ENCODE measurements at places on chromosomes 16 and 17.
A peak's percentile ranks its signal among the peaks of the same experiment; 100 is the strongest.

DNA sequence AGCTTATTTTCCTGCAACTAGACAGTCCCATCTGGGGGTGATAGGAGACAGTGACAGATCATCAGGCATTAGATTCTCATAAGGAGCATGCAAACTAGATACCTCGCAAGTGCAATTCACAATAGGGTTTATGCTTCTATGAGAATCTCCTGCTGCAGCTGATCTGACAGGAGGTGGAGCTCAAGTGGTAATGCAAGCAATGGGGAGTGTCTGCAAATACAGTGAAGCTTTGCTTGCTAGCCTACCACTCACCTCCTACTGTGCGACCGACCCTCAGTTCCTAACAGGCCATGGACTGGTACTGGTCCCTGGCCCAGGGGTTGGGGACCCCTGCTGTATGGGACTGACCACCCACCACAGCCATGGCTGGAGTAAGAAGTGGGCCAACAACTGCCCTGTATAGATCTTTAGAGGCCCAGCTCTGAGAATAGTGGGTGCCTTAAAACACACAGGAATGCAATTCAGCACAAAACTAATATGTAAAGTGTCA, 26.0 kb upstream of the IRX3 start:
- DNase-seq: no peak

DNA sequence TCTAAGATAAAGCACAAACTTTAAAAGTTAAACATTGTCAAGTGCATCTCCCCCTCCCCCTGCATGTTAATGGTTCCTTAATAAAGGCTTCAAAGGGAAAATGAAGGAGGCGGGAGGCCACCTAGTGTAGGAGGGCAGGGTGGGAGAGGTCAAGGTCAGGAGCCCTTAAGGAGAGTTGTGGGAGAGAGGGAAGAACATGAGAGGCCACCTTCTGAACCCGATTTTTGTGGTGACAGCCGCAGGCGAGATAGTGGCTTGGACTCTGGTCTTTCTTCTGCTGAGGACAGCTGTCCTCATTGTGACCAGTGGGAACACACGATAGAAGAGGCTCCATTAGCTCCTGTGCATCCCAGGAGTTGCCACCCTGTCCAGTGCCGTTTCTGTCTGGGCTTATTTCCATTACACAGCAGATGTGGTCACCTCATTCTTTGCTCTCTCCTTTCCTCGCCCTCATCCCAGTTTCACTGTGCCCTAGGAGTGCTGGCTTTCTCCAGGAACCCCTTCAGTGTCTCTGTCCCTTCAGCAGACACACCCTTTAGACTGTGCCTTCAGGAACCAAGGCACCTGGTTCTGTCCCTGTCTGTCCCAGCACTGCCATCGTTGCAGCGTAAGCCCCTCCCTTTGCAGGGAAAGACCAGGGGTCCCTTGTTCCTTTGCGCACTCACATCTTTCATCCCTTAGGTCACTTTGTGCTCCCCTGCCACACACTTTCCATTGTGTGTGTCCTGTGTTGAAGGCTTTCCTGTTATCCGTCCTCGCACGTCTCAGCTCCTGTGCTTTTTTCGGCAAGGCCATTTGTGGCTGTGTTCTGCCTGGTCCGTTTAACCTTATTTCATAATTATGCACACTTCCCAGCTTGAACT, 7.5 kb downstream of the SEC14L1 start:
- no peak for DNase-seq

GRCh38 chr16:80788027-80788426, 16.4 kb downstream of the CDYL2 start:
- DNase-seq: no peak

DNA sequence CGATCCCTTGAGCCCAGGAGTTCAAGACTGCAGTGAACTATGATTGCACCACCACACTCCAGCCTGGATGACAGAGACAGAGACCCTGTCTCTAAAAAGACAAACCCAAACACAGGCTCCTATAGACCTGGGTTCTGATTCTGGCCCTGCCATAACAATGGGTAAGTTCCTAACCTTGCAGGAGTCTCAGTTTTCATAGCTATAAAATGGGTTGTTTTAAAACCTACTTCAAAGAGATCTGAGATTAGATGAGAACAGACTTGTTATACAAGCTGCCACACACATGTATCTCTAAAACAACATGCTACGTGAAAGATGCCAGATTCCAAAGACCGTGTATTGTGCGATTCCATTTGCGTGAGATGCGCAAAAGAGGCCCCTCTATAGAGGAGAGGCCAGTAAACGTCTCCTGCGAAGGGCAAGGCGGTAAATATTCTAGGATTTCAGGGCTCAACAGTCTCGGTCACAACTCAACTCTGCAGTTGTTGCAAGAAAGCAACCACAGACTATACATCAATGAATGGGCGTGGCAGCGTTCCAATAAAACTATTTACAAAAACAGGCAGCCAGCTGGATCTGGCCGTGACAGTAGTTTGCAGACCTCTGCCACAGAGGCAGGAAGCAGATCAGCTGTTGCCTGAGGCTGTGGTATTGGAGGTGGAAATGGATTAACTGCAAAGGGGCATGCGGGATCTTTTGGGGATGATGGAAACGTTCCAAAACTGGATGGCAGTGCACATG, 5.9 kb downstream of the CORO7 start:
- peak; percentile 9 for DNase-seq

- DNase-seq: no peak
Observed at GRCh38 chr17:76251478-76252039, 11.3 kb upstream of the RNF157 start.

DNA sequence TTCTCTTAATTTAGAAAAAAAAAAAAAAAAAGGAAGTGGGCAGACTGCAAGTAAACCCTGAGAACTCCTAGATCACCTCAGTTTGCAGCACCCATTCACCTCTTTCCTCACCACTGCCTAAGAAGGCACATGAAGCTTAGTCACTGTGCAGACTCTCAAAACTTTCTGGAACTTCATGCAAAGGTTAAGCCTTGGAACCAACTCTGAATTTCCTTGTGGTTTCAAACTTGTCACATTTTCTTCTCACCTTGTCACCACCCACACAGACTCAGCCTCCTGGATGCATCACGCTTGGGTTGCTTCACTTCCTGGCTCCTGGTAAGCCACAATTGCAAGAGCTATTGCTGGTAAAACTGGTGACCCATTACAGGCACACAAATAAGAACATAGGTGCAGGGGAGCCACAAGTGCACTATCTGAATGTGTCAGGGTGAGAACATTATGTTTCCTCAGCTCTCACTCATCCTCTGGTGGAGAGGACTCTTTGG, 15.0 kb upstream of the CPD start:
- no peak for DNase-seq

GRCh38 chr16:1863681-1864460, 8.1 kb downstream of the MEIOB start:
- DNase-seq: no peak

- DNase-seq: no peak
Observed at GRCh38 chr17:77323413-77324171, 182.8 kb downstream of the SEC14L1 start.

- DNase-seq: peak; percentile 0
Observed at GRCh38 chr16:50297301-50298074, 31.1 kb downstream of the ADCY7 start.

DNA sequence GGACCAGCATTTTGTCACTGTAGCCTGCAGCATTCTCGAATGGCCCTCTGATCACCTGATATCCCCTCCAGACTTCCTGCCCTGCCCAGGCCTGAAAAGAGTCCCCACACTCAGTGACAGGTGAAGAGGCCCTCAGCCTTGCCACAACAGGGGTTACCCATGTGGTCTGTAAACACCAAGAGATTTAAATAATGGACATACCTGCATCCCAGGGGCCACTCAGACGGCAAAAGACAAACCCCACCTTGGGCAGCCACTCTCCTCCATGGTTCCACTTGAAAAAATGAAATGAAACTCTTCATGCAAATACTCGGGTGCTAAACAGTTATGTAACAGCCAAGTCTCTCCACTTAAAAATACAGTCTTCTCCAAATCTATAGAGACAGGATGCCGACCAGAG, 22.9 kb upstream of the PECAM1 start:
- DNase-seq: no peak

GRCh38 chr16:116015-116414, 22.5 kb downstream of the NPRL3 start:
- DNase-seq: no peak

DNA sequence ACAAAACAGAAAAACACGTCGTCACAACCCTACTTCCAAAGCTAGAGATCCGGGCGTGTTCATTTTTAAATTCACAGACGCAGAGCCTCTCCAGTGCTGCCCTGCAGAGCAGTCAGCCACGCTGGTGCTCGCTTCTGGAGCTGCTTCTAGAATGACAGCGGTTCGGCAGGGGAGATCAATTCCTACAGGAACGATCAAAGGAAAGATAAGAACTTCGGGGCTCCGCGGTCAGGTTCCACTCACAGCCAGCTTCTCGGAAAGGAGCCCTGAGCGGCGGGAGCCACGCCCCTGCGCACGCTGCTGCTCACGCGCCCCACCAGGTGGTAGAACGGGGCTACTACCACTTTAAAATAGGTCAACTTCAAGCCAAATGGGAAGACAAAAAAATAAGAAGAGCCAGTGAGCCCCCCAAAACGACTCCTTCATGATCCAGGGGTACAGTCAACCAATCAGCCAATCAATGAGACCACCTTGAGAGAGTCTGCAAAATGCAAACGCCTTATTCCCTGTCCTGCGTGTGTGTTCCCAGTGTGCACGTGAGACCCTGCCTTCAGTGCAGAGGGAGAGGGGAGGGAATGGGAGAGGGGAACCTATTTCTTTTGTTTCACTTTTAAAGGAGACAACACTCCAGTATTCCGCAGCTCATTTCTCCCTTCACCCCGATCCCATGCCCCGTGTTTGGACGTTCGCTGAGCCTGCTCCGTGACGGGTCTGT, 209.7 kb downstream of the RBFOX3 start:
- peak; percentile 16 for DNase-seq

- no peak for DNase-seq
Observed at GRCh38 chr17:10713318-10713717, 15.9 kb downstream of the ADPRM start.

- DNase-seq: no peak
Observed at GRCh38 chr17:5892921-5893675, 177.1 kb upstream of the WSCD1 start.

GRCh38 chr17:83176623-83177583, 97.5 kb downstream of the METRNL start:
- no peak for DNase-seq

- no peak for DNase-seq
Observed at GRCh38 chr16:16112450-16113053, 110.7 kb downstream of the ABCC6 start.

- no peak for DNase-seq
Observed at GRCh38 chr16:20610211-20610891, 34.2 kb upstream of the ACSM2B start.

GRCh38 chr17:79244665-79245064, 170.0 kb downstream of the ENGASE start:
- no peak for DNase-seq

DNA sequence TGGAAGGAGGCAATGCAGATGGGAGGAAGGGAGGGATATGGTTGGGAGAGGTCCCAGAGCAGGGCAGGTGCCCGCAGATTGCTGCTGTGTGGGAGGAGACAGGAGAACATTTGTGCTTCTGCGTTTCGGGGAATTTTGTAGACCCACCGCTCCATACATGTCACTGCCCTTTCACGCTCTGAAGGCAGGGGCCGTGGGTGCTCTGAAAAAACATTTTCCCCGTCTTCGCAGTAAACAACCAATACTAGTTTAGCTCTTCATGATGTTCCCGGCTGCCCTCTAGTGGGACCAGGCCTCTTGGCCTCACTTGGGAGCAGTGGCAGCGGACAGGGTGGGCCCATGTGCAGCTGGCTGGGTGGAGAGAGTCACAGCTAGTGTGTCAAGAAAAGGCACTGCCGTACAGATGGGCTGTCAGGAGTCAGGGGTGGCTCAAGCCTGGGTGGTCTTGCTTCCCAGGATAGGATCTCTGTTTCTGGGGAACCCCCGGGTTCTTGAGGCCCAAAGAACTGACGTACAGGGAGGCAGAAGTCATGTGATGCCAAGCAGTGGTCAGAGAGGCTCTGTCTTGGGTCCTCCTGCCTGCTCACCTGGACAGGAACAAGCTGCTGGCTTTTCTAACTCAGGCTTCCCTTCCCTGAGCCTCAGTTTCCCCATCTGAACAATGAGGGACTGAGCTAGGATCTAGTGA, 46.5 kb upstream of the CPNE2 start:
- DNase-seq: no peak

DNA sequence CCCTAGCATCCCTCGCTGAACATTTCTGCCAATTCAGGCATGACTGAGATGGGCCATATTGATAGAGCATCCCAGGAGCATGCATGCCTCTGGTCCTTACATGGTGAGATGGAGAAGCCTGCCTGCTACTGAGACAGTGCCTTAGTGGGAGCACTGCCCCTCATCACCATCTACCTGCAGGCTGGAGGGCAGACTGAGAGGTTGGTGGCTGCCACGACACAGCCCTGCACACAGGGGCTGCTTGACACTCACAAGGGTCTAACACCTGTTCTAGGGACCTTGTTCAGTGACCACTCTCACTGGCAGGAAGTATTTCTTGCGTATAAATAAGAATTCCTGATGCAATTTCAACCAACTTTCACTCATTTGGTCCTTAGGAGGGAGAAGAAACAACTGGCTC, 34.0 kb downstream of the WIPI1 start:
- DNase-seq: no peak

GRCh38 chr16:27363797-27364196, 38.2 kb upstream of the IL21R start:
- DNase-seq: no peak

GRCh38 chr16:51035711-51036110, 115.4 kb downstream of the SALL1 start:
- DNase-seq: no peak

GRCh38 chr16:1612320-1613111, at the start of gene CRAMP1:
CRAMP1 (plus strand) TSS chr16:1612360; CDS start chr16:1614640, 2,280 bp downstream.
- DNase-seq: no peak

GRCh38 chr17:40915199-40915661, 22.2 kb downstream of the KRT23 start:
- no peak for DNase-seq

GRCh38 chr16:53922807-53923571, 219.0 kb downstream of the FTO start:
- DNase-seq: peak; percentile 81

GRCh38 chr17:50550661-50551432, 3.9 kb downstream of the SPATA20 start:
- no peak for DNase-seq

GRCh38 chr17:73156166-73156840, 8.5 kb upstream of the SSTR2 start:
- DNase-seq: peak; percentile 66

DNA sequence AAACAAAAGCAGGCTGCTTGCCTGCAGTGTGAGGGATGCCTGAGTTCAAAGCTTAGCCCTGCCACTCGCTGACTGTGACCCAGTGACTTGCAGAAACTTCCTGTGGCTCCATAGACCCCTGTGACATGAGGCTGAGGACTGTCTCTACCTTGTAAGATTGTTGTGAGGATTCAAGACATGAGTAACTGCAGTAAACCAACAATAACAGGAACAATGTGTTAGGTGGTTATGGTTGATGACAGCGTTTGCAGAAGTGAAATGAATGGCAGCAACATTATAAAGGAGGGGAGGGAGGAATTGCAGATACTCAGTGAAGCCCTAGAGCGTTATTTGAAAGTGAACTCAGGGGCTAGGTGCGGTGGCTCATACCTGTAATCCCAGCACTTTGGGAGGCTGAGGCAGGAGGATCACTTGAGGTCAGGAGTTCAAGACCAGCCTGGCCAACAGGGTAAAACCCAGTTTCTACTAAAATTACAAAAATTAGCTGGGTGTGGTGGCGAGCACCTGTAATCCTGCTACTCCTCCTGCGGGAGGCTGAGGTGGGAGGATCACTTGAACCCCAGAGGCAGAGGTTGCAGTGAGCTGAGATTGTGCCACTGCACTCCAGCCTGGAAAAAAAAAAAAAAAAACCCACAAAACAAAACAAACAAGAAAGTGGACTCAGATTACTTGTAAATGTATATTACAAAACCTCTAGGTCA, 33.5 kb upstream of the EMP2 start:
- DNase-seq: no peak

GRCh38 chr17:29043539-29044145, 701 bp downstream of the PIPOX start:
- no peak for DNase-seq

All from NCI-H446 treated with DMSO at 0.1 percent for 48 hours (cell line).